A172 (cell line): ENCODE measurements at places on chromosomes 5 and 9. TPM values are rescaled to one million over a fixed set of nuclear protein-coding genes. Genes with fewer than 3 reads are reported as not detected.

DNA sequence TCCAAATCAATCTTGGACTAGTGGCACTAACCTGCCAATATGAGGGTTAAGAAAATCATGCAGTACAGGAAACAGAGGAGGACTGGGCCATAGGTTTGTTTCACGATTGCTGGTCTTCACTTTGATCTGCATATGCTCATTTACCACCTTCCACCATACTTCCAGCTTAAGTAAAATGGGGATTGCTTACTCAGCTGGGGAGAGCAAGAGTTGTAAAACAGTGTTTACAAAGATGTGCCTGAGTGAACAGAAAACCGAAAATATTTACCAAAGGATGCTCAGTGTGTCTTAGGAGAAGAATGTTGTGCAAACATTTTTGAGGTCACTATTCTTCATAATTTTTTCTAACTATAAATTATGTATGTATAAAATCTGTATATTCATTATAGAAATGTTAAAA, 65.1 kb upstream of the DNAH5 start:
- DNase-seq, result no peak

DNA sequence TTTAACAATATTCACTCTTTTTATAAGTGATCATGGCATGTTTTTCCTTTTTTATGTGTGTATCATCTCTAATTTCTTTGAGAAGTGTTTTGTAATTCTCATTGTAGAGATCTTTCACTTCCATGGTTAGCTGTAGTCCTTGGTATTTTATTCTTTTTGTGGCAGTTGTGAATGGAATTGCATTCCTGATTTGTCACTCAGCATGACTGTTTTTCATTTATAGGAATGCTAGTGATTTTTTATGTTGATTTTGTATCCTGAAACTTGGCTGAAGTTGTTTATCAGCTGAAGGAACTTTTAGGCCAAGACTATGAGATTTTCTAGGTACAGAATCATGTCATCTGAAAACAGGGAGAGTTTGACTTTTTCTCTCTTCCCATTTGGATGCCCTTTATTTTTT, 13.1 kb upstream of the SPINK13 start:
- DNase-seq, result no peak

DNA sequence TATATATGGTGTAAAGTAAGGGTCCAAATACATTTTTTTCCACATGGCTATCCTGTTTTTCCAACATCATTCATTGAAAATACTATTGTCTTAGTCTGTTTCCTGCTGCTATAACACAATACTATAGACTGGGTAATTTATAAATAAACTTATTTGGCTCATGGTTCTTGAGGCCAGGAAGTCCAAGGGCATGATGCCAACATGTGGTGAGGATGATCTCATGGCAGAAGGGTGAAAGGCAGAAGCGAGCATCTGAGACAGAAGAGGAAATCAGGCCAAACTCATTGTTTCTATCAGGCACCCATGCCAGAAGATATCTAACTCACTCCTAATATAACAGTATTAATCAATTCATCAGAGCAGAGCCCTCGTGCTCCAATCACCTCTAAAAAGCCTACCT, 42.6 kb downstream of the ANKRD55 start:
- DNase-seq, result peak; percentile 70

DNA sequence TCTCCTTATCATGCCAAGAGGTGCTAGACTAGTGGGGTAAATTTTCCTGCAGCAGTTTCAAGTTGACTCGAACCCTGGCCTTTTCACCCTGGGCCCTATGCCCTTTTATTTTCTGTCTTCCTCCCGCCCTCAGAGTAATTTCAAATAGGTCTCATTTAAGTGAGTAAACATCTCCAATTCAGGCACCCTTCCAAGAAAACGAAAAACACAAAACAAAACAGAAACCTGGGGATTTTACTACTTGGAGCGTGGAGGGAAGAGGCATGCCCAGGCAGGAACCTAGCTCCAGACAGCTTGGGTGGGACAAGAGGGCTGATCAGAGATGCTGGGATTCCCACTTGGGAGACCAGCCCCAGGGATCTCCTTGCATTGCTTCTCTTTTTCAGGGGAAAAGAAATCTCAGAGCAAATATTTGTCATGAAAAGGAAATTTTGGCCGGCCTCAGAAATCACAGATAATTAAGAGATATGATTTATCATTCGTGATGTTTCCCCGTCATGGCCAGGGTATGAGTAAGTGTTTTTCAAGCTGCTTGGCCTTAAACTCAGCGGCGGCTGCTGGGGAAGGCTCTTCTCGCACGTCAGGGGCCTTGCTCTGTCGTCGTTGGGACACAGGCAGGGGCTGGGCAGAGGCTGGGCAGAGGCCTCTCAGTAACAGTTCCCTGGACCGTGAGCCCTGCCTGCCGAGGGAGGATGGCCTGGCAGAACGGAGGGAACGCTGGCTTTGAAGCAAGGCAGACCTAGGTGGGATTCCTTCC, 248.6 kb upstream of the KLF4 start:
- DNase-seq, result peak; percentile 53

GRCh38 chr5:157326440-157327005, 60.6 kb downstream of the CYFIP2 start:
- no peak for DNase-seq

The GMCL2 gene
- total RNA-seq, result not detected in 2 replicates

The FOXD4L4 gene
- total RNA-seq, result not detected in 2 replicates

The UBE2B gene
- 36.6 and 44.0 TPM in 2 replicates for total RNA-seq

The WDR38 gene
- total RNA-seq, result not detected in 2 replicates

The OBP2B gene
- not detected in 2 replicates for total RNA-seq
